A172 (cell line): ENCODE measurements at places on chromosomes 2 and 18.

- DNase-seq, result no peak
Observed at GRCh38 chr18:53946594-53946993, 277.9 kb downstream of the MBD2 start.

DNA sequence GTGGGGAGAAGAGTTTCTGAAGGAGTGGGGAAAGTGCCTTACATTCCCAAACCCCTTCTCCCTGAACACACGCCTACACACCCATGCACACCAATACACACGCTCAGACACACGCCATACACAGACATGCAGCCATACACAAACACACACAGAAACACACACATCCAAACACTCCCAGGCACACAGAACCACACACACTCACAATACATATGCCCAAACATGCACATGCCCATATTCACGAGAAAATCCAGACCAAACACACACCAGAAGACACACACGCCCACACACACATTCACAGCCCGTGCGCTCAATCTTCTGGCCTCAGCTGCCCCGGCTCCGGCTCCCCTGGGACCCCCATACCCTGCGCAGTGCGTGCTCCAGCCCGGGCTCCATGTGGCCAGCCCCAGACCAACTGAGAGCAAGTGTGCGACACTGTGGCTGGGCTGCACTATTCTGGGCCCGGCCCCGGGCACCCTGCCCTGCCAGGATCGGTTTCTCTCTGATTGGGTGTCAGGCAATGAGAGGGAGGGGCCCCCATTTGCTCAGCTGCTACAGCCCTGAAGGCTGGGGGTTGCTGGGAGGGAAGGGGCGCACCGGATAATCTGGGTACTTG lies at the start of gene PRKAG3:
Gene PRKAG3 (minus strand): TSS at position 426 of the 613 bp plus-strand sequence.
- no peak for DNase-seq

DNA sequence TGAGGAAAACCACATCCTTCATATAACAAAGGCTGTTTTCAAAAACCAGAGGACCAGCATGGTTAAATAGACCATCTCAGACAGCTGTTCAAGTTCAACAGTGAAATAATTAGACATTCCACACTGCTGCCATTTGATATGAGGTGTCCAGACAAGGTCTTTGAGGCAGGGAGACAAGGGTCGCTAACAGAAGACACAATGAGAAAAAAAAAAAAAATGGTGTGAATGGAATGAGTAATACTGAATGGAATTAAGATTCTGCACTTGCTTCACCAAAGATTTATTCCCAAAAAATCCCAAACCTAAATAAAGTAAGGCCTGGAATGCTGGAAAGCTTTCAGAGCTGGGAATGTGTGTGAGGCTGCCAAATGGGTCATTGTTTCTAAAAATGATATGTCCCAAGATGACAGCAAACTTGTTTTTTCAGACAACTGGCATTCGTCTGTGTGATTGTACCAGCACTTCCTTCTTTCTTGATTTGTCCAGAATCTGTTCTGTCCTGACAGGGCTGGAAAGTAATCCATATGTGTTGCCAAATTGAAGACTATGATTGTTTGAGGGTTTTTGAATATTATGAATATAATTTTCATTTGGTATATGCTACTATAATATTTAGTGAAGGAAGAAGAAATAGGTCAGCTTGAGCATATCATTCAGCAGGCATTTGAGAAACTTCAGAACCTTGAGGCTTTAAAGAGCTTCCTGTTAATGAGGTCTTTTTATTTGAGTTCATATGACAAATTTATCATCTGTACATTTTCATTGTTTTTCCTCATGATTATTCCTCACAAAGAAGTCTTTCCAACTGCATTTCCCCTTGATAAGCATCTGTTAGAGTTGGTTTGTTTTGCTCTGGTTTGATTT lies 85.2 kb upstream of the ITGA4 start:
- DNase-seq, result peak; percentile 80

DNA sequence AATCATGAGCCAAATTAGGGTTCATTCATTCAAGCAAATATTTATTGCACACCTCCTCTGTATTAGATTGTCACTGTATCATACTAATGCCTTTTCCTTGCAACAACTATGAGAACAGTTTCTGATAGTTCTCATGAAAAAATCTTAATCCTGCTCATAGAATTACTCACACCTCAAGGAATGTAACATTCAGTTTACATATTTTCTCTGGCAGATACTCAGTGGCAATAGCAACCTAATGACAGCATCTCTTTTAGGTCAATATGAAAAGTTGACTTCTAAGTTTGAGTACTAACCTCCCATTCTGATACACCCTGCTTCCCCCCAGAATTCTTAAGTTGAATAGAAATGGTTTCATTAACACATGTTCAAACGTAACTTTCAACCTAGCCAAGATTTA lies 132.0 kb downstream of the VWC2L start:
- DNase-seq, result peak; percentile 20

- no peak for DNase-seq
Observed at GRCh38 chr18:49704334-49704733, 109.0 kb downstream of the ACAA2 start.

GRCh38 chr2:210267698-210268097 lies 42.5 kb upstream of the ACADL start:
- DNase-seq, result no peak

DNA sequence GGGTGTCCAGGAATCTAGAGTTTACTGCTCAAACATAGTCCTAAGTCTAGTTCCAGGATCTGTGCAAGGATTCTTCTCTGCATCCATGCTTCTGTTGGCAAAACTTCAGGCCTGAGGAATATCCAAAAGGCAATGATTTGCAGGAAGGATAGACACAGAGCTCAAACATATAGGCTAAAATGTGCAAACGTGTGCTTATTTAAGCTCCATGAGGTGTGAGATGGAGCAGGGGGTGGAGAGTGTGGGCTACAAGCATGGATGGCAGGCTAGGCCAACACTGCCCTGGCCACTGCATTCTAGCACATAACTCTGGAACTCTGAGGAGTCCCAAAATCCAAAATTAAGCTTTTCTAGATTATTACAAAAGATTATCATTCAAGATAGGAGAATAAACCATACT lies 301.1 kb downstream of the PAX3 start:
- no peak for DNase-seq

DNA sequence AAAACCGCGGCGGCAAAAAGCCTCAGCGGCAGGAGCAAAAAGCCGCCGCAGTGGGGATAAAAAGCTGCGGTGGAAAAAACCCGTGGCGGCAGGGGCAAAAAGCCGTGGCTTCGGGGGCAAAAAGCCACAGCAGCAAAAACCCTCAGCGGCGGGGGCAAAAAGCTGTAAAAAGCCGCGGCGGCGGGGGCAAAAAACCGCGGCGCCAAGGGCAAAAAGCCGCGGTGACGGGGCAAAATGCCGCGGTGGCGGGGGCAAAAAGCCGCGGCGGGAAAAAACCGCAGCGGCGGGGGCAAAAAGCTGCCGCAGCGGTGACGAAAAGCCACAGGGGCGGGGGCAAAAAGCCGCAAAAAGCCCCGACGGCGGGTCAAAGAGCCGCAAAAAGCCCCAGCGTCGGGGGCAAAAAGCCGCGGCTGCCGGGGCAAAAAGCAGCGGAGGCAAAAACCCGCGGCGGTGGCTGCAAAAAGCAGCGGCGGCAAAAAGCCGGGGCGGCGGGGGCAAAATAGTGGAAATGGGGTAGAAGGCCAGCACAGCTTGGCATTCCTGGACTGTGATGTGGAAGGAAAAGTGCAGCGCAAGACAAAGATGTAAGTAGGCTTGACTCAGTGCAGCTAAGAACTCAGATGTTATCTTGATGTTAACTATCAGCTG lies 151.8 kb downstream of the ANKRD30BL start:
- DNase-seq, result no peak

- no peak for DNase-seq
Observed at GRCh38 chr2:187942876-187943275, 348.8 kb upstream of the GULP1 start.

- peak; percentile 13 for DNase-seq
Observed at GRCh38 chr2:217398860-217399259, 539.0 kb upstream of the TNP1 start.

DNA sequence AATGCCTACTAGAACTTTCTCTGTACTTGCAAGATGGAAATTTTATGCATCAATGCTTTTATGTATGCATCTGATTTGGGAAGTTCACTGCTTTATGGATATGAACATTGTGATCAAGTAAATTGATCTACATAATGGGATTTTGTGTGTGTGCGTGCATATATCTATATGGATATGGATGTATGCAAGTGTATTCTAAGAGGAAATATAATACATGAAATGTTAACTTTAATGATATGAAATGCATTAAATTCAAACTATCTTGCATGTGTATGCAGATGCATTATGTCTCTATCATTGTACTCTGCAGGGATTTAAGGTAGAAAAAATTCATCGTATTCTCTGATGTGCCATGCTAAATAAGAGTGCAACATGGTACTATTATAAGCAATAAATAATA lies 1855.4 kb upstream of the PIK3C3 start:
- no peak for DNase-seq

DNA sequence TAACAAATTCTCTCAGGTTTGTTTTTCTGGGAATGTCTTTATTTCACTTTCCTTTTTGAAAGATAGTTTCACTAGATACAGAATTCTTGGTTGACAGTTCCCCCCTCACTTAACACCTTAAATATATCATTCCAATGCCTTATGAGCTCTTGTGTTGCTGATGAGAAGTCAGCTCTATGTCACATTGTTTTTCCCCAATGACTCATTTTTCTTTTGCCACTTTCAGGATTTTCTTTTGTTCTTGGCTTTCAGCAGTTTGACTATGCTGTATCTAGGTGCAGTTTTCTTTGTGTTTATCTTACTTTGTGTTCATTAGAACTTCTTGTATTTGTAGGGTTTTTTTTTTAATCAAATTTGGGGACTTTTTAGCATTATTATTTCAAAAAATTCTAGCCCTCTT lies 5.6 kb upstream of the RALBP1 start:
- DNase-seq, result peak; percentile 35

DNA sequence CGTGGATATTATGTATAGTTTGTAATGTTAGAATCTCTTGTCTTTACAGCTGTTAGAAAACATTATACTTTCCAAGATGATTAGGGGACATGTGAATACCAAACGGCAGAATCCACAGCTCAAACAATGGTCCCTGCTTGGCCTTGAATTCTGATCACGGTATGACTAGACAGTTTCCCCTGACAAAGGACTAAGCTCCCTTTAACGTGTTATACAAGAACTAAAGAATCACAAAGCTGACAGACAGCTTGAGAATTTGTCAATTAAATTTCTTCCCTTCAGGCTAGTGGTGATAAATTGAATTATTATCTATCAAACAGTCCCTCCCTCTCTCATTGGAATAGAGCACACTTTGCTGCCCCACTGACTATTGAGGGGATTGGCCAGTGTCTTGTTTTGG lies 359.2 kb upstream of the ID2 start:
- DNase-seq, result no peak

DNA sequence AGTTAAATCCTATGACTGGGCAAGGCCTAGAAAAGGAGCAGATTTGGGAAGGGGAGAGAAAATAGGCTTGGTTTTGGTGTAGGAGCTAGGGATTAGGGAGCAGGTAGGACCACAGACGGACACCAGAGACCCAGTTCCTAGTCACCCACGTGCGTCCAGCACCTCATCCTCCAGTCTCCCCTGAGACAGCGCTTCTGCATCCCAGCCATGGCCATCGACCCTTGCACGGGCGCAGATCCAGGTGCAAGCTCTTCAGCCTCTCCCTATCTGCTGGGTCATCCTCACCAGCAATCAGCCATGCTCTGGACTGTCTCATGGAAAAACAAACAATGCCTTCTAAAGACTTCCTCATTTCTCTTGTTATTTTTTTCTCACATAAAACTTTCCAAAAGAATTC lies 246.8 kb upstream of the RAB6C start:
- DNase-seq, result no peak

- DNase-seq, result no peak
Observed at GRCh38 chr2:23400703-23401102, 15.7 kb downstream of the KLHL29 start.

DNA sequence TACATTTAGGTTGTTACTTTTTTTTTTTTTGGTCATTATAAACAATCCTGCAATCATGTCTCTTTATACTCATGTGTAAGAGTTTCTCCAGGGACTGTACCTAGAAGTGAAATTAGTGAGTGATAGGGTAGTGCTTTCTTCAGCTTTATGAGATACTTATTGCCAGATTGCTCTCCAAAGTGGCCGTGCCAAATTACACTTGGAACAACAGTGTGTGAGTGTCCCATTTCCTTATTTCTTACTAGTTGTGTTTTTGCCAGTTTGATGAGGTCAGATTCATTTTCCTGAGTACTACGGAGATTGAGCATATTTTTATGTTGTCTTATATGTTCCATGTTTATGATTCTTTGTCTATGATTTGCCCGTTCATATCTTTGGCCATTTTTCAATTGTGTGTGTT lies 39.2 kb downstream of the GALNT1 start:
- DNase-seq, result no peak

DNA sequence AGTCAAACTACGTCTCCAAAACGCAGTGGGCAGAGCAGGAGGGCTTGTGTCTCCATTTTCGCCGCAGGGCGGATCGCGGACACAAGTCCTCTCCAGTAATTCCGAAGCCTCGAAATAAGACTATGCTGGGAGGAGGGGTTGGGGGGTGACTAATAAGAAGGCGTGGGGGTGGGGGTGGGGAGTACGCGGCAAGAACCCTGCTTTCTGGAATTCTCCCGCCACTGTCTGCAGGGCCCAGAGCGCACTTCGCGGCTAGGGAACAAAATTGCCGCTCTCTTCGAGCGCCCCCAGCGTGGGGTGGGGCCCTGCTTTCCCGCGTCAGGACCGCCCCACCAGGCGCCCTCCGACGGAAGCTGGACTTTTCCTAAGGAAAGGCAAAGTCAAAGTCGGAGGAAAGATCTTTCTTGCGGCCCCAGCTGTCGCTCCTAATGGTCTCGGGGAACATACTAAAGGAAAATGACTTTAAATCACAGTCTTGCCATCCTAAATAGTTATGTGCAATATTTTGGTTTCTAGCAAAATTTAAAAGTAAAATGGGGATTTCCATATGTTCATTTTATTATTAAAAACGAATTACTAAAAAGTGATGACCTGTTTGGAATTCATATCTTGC lies 11.9 kb downstream of the NR4A2 start:
- no peak for DNase-seq

GRCh38 chr2:225270053-225270452 lies 129.5 kb upstream of the NYAP2 start:
- no peak for DNase-seq

DNA sequence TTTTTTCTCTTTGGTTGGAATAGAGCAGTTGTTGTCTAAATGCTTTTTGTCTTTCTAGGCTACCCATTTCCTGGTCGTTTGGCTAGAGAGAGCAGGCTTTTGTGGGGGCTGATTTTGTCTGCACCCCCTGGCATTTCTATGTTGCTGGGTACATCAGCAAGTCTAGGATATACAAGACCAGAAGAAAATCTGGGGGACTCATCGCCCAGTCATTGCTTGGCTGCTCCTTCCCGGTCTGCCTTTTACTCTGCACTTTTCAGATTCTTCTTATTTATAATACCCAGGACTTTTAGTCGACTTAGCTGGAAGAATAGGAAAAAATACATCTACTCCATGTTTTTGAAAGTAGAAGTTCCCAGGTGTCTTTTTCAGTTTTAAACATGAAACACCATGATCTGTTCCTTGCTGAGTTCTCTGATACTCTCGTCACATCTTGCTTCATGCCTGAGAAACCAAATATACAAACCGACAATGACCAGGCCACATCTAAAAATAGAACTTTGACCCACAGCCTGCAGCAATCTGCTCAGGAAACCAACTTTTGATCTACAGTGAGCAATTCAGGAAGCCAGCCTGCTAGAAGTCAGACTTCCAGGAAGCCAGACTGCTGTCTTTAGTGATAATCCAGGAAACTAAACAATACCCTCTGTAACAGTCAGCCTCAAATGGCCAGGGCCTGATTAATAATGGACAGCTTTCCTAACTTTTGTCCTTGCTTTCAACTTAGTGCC lies 163.8 kb upstream of the MEX3C start:
- DNase-seq, result peak; percentile 29

GRCh38 chr2:26432859-26433258 lies 31.1 kb downstream of the DRC1 start:
- no peak for DNase-seq
